ENCODE measurements at places on chromosomes 3 and 15.

DNA sequence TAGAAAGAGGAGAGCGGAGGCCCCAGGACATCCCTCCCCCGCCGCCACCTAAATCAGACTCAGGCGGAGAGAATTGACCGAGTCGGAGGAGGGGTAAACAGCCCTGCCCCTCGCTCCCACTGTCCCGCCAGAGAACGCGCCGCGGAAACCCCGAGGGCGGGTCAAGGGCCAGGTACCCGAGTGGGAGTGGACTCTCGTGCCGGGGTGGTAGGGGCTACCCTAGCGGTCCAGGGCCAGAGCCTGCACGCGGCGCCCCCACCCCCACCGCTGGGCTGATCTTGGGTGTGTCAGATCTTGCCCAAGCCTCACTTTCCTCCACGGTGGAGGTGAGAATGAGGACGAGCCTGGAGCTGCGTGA, 19.0 kb downstream of the SPATA12 start:
- DNase-seq: no peak

DNA sequence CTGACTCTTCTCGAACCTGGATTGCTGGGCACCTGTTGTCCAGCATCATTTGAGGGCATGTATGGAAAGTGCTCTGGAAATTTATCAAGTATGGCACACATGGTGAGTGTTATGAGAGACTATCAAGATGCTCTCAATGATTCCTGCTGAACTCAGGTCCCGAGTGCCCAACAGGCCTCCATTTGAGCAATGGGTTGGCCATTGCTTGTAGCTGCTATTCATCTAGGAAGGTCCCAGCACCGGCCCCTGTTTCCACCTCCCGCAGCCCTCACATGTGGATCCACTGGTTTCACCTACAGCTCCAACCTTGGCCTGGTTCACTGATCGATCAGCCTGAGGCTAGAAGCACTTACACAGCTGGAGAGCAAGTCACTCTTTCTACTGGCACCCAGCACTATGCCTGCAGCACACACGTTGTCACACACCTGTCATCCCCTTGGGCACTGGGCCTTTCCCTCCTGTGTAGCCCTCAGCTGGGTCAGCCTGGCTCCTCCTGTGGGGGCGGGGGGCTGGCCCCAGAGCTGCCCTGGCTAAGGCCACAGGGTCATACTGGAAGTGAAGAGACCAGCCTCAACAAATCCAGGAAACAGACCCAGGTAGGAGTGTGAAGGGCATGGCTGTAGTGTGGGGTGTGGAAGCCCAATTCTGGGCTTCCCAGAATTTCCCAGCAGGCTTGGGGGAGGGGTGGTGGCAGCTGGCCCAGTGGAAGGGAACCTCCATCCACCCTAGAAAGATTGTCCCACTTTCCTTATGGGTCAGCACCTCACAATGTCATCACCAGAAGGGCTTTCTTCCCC, 41.7 kb upstream of the SMAD3 start:
- no peak for DNase-seq

GRCh38 chr3:63719796-63720445, 67.4 kb downstream of the SNTN start:
- no peak for DNase-seq

DNA sequence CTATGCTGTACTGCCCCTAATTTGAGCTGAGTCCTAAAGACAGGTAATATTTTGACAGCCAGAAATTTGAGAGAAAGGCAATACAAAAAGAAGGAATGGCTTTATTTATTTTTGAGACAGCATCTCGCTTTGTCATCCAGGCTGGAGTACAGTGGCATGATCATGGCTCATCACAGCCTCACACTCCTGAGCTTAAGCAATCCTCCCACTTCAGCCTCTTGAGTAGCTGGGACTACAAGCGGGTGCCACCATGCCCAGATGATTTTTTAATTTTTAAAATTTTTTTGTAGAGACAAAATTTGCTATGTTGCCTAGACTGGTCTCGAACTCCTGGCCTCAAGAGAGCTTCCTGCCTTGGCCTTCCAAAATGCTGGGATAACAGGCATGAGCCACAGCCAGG, 77.4 kb upstream of the SLC4A7 start:
- DNase-seq: no peak

GRCh38 chr15:22892333-22892732, 53.9 kb downstream of the NIPA2 start:
- DNase-seq: no peak

GRCh38 chr3:139357899-139358298, 14.1 kb downstream of the MRPS22 start:
- DNase-seq: no peak

GRCh38 chr3:192422321-192422996, 304.9 kb downstream of the FGF12 start:
- no peak for DNase-seq

- no peak for DNase-seq
These were observed 17.0 kb downstream of the YEATS2 start for GRCh38 chr3:183714622-183715021.

- DNase-seq: no peak
These were observed 294.2 kb upstream of the MEIS2 start for GRCh38 chr15:37394402-37395099.

GRCh38 chr3:195060531-195061291, 210.2 kb downstream of the XXYLT1 start:
- DNase-seq: no peak

DNA sequence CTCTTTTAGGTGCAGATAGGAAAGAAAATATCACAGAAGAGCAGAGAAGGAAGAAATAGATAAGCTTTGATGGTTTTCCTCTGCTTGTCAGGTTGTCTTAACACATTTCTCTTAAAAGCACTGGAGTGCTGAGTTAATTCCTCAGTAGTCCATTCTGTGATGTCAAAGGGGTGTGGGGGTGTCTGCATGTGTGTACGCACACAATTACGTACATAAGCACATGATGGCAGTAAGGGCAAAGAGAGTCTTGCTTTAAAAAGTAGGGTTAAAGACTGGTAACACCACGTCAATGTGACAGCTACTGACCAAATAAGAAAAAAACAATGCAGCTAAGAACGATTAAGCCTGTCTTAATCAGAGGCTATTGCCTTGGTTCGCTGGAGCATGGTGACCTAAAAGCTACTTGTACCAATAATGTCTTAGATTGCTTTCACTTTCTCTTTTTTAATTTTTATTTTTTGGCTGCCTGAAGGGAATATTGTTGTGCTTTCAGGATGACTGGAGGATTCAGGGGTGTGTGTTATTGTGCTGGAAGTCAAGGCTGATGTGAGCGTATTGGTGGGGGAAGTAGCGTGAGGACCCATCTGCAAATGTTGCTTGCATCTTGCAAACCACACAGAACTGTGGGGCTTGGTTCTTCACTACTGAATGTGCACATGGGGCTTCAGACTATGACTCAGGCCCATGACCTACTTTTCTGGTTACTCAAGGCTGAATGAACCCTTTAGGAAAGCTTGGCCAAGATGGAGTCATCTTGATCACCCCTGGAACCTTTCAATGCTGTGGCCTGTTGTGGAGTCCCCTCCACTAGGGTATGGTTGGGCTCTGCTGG, 417.8 kb upstream of the TPM1 start:
- DNase-seq: no peak

DNA sequence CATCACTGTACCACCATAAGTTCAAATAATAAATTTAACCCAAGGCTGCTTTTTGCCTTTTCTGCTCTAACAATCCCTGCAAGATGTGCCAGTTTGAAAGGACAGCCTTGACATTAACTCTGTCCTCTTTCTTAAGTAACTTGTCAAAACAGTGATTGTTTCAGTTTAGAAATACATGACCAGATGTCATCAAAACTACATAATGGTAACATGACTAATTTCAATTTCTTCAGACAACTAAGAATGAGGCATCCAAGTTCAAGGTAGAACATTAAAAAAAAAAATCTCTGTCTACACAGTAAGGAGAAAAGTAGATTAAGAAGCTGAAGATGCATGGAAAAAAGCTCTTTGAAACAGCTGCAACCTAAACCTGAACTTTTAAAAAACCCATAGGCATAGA, 47.4 kb downstream of the SHQ1 start:
- no peak for DNase-seq

DNA sequence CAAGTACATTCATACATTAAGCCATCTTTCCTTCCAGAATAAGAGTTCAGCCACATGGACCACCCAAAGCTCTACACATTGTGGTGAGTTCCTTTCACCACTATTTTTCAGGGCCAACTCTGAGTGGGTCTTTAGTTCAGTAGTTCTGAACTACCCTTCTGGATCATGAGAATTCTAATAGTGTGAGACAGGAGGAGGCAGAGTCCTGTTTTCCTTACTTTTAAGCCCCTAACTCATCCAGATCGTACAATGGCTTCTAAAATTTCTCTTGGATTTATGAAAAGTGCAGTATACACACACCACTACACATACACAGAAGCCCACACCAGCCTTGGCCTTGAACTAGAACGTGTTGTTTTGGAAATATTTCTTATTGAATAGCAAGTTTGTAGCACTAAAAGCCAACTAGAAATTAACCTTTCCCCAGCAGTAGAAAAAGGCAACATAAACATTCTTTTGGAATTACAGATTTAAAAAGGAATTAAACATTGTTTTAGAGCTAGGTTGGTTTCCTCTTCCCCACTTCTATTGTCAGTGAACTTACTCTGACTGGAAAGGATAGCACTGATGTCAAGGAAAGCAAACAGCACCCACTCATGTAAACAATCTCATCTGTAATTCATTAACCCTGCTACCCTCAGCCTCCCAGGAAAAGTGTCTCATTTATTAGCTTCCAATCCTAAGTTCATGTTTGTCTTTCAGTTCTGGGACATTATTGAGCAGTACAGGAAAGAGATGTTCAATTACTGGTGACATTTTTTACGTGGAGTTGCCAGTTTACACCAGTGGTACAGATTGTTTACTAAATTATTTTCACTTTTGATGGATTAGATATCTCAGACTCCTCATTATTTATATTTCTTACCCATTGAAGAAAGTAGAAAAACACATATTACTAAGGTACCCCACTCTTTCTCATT, 95.7 kb upstream of the AGTR1 start:
- DNase-seq: no peak

DNA sequence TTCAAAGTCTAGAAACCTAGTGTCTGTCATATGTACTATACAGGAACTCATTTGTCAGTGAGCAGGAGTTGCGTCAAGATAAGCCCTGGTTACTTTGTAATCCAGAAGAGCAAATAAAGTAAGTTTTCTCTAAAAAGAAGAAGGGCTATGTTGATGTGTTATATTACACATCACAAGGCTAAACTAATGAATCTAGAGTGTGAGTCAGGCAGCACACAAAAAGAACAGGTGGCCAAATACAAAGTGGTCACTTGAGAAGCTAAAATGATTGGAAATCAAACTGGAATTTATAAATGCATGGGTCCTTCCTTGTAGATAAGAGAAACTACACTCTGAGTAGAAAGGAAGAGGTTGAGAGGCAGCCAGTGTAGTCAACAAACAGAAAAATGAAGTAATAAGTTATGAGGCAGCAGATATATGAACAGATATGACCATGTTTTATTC, 771.6 kb downstream of the DIPK2A start:
- DNase-seq: no peak

DNA sequence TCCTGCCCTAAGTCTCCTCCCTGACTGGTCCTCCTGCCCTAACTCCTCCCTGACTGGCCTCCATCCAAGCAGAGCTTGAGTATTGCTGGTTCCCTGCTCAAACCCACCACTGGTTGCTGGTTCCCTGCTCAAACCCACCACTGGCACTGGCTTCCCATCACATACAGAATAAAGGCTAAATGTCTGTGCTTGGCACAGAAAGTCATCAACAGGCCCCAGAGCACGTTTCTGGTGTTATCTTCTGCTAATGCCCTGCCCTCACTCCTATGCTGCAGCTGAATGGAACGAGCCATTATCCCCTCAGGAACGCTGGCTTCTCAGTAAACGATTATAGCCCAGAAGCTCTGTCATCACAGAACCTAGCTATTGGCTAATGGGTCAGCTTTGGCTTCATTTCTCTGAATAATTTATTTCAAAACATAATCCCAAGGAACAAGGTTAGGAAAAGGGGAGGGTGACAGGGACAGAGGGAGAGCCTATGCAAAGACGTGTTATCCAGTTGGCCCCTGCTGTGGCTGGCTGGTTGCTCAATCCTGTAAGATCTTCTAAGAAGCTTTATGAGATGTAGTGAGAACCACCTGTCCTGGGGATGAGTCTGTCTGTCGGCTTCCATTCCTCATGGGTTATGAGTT, 6.3 kb upstream of the MUC20 start:
- DNase-seq: no peak

DNA sequence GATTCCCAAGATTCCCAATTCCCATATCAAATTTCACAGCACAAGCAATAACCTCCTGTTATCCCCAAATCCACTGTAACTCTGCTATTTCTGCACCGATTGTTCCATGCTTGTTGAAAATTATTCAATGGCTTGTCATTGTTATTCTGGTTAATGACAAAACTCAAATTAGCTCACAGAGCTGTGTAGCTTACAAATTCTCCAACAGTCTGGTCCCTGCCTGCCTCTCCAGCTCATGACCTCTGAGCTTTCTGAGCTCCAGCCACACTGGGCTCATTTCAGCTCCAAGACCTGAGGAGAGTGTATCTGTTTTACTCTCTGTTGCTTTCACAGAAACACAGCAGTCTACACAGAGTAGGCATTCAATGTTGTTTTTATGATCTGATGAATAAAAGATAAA, 3.3 kb downstream of the DPPA2 start:
- DNase-seq: no peak

GRCh38 chr15:49225572-49226281, 55.7 kb downstream of the GALK2 start:
- peak; percentile 69 for DNase-seq

DNA sequence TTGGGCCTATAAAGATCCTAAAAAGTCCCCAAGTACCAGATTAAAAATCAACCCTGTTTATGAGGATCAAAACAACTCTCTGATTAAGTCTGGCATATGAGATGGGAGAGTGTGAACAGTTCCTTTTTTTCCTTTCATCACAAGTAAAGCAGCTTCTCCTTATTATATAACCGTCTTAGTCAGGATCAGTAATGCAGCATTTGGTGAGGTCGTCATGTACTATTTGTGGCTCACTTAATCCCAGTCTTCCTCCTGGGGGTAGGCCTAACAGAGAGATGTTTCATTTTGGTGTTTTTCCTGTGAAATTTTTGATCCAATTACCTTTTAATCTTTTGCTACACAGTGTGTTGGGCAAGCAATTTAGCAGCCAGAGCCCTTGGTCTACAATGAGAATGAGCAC, 333.1 kb upstream of the KCNMB2 start:
- DNase-seq: peak; percentile 89

GRCh38 chr3:65751123-65751700, 287.5 kb downstream of the MAGI1 start:
- DNase-seq: peak; percentile 56

DNA sequence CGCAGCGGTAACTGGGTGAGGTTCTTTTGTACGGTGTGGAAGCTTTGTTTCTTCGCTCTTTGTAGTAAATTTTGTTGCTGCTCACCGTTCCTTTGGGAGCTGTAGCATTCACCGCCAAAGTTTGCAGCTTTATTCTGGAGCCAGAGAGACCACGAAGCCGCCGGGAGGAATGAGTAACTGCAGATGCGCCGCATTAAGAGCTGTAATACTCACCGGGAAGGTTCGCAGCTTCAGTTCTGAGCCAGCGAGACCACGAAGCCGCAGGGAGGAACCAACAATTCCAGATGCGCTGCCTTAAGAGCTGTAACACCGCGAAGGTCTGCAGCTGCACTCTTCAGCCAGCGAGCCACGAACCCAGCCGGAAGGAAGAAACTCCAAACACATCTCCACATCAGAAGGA, 56.0 kb upstream of the DYNC1LI1 start:
- DNase-seq: no peak

GRCh38 chr3:6929918-6930317, 69.0 kb downstream of the GRM7 start:
- DNase-seq: no peak
